Left ventricle myocardium inferior (tissue), 1 donor: ENCODE measurements at places on chromosomes 2 and 18. TPM values are rescaled to one million over a fixed set of nuclear protein-coding genes. Genes with fewer than 3 reads are reported as not detected.

The MOGAT1 gene
- 0.44 TPM for total RNA-seq

The ASPRV1 gene
- total RNA-seq = 0.63 TPM

The HOXD10 gene
- not detected for total RNA-seq

The CD207 gene
- not detected for total RNA-seq

- DNase-seq = no peak
Measured at GRCh38 chr2:20327370-20327769, 23.3 kb downstream of the PUM2 start.

- DNase-seq = no peak
Measured at GRCh38 chr18:24914685-24915084, 437.3 kb downstream of the ZNF521 start.
